Naive thymus-derived CD4-positive, alpha-beta T cell (primary cell): ENCODE measurements at places on chromosomes 2 and 18. TPM values are rescaled to one million over a fixed set of nuclear protein-coding genes. Genes with fewer than 3 reads are reported as not detected.

The RBM44 gene
- total RNA-seq, result 0.69 and 1.0 TPM in 2 replicates

The VWC2L gene
- not detected for total RNA-seq

The ERFE gene
- 0.28 and 0.31 TPM in 2 replicates for total RNA-seq

The LIMS3 gene
- 1.7 TPM for total RNA-seq

The TMEM237 gene
- total RNA-seq, result 7.2 TPM

The CDKL4 gene
- total RNA-seq, result not detected

DNA sequence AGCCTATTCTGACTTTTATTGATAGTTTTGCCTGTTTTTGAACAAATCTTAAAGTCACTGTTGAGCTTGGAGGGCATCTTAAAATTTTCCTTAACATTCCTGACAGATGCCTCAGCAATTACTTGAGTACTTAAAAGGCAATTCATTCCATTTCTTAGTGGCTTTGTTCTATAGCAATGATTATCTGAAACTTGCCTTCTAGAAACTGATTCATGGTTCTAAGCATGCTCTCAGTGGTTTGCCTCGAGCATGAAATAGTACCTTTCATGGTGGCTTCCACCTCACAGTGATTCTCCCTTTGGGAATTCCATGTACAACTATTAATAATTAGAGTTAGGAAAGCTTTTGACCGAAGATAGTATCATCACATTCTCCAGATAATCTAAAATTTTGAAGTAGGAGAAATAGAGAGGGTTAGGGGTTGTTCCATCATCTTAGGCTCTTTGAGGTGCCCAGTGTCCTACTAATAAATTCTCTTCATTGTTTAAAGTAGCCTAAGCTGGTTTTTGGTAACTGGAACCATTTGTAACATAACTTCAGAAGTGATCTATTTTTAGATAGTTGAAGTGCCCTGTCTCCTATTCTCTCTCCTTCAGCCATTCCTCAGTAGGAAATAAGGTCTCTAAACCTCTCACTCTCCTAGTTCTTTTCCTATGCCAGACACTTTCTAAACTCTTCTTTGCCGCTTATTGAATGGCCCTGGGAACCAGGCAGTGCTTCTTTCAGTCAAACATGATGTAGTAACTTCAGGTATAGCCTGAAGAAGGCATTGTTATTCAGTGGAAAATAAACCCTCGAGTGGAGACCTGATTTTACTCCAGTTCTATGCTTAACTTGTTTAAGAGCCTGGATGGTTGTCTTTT lies 156.1 kb downstream of the HAUS1 start:
- H3K36me3 ChIP-seq, result peaks cover 3% of the 10 kb centered on the region
- H3K27ac ChIP-seq, result no peak overlapping the region
- no peak overlapping the region for H3K4me3 ChIP-seq
- DNase-seq, result no peak

DNA sequence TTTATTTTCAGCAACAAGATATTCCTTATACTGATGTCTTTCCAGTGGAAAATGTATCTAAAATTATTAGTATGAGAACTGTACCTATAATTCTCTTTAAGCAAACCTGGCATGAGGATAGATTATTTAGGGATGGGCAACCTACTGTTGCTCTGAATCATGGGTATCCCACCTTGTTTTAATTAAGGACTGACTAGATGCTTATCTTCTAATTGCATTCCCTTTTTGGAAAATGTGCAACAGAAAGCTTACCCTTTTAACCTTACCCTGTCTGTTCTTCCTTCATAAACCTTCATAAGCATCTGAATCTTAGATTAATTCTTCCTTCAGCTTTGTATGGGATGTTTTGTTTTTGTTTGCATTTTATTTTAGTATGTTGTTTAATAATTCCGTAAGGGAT lies 110.3 kb downstream of the TAF4B start:
- DNase-seq, result no peak
- H3K36me3 ChIP-seq, result peaks cover 9% of the 10 kb centered on the region
- H3K4me1 ChIP-seq, result no peaks in the 10 kb centered on the region
- H3K27me3 ChIP-seq, result no peaks in the 10 kb centered on the region

DNA sequence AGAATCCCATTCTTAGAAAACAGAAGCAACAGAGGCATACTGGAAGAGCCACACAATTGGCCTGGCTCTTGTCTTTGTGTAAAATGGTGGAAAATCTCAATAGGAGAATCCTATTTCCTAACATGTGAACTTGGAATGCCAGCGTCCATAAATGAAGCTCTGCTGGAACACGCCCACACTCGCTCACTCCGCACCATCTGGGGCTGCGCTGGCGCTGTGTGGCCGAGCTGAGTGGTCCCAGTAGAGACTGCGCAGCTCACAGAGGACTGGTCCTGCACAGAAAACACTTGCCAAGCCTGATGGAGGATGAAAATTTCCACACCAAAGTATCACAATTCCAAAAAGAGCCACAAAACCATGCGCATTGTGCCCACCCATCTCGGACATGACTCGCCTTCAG lies 56.2 kb downstream of the PXDN start:
- no peak overlapping the region for H3K4me3 ChIP-seq
- H3K27me3 ChIP-seq, result no peaks in the 10 kb centered on the region
- no peaks in the 10 kb centered on the region for H3K4me1 ChIP-seq
- no peaks in the 10 kb centered on the region for H3K36me3 ChIP-seq

DNA sequence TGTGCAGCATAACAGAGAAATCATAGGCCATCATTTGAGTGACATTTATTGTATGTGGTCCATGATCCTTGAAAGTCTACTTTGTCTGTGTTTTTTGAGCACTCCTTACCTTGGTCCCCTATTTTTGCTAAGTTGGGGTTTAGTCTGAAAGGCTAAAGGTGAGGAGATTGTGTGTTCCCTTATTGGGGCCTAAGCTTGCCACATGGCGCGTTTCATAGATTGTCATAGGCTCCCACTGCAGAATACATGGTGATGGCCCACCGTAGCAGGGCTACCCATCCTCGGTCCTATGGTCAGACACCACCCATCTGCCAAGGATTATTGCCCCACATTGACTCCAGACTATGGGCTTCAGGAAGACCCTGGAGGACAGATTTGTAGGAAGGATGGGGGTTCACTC lies 117.0 kb upstream of the ZSWIM2 start:
- H3K27me3 ChIP-seq, result no peaks in the 10 kb centered on the region
- H3K4me1 ChIP-seq, result no peaks in the 10 kb centered on the region
- no peak for DNase-seq
- H3K36me3 ChIP-seq, result no peaks in the 10 kb centered on the region
- no peak overlapping the region for H3K27ac ChIP-seq

DNA sequence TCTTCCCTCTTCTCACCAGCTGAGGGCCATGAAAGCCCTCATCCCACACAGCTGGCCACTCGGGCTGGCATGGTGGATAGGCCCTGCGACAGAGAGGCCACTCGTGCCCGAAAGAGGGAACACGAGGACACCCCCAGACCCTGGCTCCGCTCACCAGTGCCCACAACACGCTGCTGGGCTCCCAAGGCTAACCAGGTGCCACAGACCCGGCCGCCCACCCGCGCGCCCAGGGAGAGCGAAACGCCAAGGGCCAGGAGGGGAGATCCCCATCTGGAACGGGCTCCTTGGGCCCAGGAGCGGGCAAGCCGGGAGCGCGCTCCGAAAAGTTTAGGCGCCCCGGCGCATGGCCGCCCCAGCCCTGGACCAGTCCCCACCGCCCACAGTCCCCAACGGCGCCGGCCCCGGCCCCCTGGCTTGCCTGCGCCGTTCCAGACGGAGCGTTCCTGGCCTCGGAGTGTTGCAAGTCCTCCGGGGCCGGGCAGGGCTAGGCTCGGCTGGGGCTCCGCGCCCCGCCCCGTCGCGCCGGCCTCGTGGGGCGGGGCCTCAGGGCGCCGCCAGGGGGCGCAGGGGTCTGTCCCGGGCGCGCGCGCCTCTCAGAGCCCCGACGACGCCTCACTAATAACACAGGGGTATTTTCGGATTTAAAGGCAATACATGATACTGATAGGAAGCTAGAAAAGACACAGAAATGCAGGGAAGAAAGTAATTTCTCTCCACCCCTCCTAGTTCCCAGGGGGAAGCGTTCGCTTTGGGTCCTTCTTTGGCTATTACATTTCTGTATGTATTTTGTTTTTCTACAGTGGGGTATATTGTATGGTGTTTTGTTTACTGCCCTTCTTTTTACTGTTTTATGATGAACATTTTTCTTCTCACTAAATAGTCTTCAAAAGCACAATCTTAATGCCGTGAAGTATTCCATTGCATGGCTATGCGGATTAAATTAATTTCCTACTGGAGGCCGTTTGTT lies at the start of gene TMBIM1:
TSS of gene TMBIM1 (minus strand) at position 456 of the 967 bp plus-strand sequence. CDS start 10,362 bp downstream, outside the sequence.
- H3K27me3 ChIP-seq, result no peaks in the 10 kb centered on the region
- DNase-seq, result peak; percentile 80
- H3K4me3 ChIP-seq, result peak within 1 kb of the TSS; percentile 53

DNA sequence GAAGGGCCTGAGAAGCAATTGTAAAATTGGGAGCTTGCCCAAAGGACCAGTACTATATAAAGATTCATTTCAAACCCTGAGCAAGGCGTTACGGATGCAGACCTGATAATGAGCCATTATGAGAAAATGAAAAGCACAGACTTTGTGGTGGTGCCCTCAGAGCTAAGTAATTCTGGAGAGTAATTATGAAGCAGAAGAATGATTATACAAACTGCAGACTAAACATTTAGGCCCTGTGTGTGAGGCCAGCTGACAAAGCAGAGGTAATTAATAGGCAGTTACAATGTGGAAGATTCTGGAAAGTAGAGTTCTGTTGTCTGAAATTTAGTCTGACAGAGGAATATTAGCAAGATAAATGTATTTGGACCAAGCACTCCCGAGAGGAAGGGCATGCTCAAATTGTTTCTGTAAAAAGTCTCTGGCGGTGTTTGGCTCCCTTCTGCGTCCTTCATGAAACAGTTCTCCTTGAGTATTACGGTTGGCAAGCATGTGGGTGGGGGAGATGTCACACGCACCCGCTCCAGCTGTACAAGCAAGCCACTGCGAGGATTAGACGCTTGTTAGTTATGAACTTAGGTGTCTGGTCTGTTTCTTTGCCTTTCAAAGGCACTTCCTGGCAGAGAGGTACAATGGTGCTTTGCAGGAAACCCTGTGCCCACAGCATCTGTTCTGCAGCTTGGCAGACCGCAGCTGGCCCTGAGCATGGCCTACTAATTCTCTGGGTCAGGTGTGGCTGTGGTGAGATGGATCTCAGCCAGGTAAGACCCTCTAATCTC lies 45.5 kb downstream of the CDC42EP3 start:
- peak overlapping the region; percentile 8 for H3K4me3 ChIP-seq
- no peaks in the 10 kb centered on the region for H3K36me3 ChIP-seq
- peak; percentile 63 for DNase-seq
- H3K27ac ChIP-seq, result peak overlapping the region; percentile 43
- no peaks in the 10 kb centered on the region for H3K27me3 ChIP-seq

- no peaks in the 10 kb centered on the region for H3K27me3 ChIP-seq
- no peak for DNase-seq
- H3K36me3 ChIP-seq, result no peaks in the 10 kb centered on the region
- H3K27ac ChIP-seq, result no peak overlapping the region
- no peak overlapping the region for H3K4me3 ChIP-seq
These were observed 224.8 kb upstream of the SOX11 start for GRCh38 chr2:5467178-5467905.

- H3K36me3 ChIP-seq, result no peaks in the 10 kb centered on the region
- DNase-seq, result peak; percentile 64
- no peaks in the 10 kb centered on the region for H3K27me3 ChIP-seq
- H3K27ac ChIP-seq, result no peak overlapping the region
These were observed 76.9 kb downstream of the WDSUB1 start for GRCh38 chr2:159209341-159210306.

DNA sequence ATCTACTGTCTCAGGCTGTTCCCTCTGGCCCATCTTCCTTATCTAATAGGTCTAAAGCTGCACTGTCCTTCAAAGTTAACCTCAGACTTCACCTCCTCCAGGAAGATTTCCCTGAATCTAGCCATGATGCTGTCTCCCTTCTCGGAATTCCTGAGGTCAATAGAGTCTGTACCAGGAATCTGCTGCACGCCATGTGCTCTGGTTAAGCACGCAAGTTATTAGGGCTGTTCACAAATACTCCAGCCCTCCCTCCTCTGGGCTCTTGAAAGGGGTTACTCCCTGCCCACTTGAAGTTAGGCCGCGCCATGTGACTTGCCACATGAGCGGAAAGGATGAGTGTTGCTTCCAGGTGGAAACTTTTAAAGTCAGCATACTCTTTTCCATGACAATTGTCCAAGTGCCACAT lies 43.6 kb downstream of the MCFD2 start:
- no peak overlapping the region for H3K27ac ChIP-seq
- DNase-seq, result no peak
- no peaks in the 10 kb centered on the region for H3K36me3 ChIP-seq
- no peaks in the 10 kb centered on the region for H3K4me1 ChIP-seq

GRCh38 chr2:2564300-2565078 lies 233.4 kb upstream of the MYT1L start:
- no peaks in the 10 kb centered on the region for H3K4me1 ChIP-seq
- no peak overlapping the region for H3K4me3 ChIP-seq
- H3K27ac ChIP-seq, result no peak overlapping the region

DNA sequence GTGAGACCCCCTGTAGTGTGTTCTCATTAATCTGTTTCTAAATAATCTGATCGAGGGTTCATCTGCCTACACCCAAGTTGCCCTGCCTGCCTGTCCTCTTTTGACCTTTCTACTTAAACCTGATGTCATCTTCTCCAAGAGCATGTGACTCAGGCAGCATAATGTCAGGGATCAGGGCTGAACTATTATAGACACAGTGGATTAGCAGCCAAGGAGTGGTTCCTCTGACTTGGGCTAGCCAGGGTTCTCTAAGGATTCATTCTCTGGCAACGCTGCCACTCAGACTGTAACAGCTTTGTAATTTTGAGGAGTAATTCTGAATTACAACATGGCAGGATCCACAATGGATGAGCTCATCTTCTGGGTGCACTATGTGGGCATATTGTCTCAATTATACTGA lies 124.0 kb downstream of the MDH1 start:
- no peaks in the 10 kb centered on the region for H3K27me3 ChIP-seq
- DNase-seq, result no peak
- no peaks in the 10 kb centered on the region for H3K36me3 ChIP-seq

DNA sequence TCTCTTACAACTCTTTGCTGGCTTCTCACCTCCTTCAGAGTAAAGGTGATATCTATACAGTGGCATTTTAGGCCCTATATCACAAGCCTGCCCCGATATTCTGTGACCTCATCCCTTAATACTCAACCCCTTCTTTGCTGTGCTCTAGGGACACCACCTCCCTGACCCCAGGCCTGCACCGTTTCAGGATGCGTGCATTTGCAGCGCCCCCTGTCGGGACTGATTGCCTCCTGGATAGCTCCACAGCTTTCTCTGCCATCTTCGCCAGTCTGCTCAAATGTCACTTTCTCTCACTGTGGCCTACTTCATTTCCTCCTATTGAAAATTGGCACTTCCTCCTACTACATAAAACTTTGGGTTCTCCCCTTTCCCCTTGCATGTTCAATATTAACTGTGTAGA lies 289.6 kb downstream of the SOCS6 start:
- no peak overlapping the region for H3K4me3 ChIP-seq
- DNase-seq, result no peak
- no peaks in the 10 kb centered on the region for H3K36me3 ChIP-seq
- no peaks in the 10 kb centered on the region for H3K27me3 ChIP-seq
- no peaks in the 10 kb centered on the region for H3K4me1 ChIP-seq
- no peak overlapping the region for H3K27ac ChIP-seq

- H3K4me1 ChIP-seq, result no peaks in the 10 kb centered on the region
- no peak overlapping the region for H3K4me3 ChIP-seq
- DNase-seq, result no peak
- no peak overlapping the region for H3K27ac ChIP-seq
- H3K27me3 ChIP-seq, result no peaks in the 10 kb centered on the region
These were observed 90.8 kb upstream of the L3MBTL4 start for GRCh38 chr18:6505498-6505875.
